CD4-positive, alpha-beta T cell treated with Interleukin-4 for 4 hours (primary cell): ENCODE measurements at places on chromosomes 2 and 18.

GRCh38 chr2:176464886-176465564 is 195.8 kb downstream of the MTX2 start:
- DNase-seq = no peak

DNA sequence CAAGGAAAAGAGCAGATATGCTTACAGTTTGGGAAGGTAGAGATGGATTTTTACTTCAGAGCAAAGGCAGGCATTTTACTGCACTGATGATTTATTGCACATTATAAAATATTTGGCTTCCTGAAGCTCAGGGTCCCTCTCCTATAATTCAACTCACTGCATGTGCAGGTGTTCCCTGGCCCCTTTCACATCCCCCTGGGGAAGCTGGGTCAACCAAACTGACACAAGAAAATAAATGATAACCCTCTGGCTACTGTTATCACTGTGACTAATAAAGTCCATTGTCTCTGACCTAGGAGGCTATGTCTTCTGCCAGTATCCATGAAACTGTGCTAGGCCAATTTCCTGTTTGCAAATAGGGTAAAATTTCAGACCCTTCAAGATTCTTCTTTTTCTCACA is 163.1 kb downstream of the ARL6IP6 start:
- no peak for DNase-seq

GRCh38 chr2:190446750-190447516 is 38.8 kb downstream of the MFSD6 start:
- no peak for DNase-seq

DNA sequence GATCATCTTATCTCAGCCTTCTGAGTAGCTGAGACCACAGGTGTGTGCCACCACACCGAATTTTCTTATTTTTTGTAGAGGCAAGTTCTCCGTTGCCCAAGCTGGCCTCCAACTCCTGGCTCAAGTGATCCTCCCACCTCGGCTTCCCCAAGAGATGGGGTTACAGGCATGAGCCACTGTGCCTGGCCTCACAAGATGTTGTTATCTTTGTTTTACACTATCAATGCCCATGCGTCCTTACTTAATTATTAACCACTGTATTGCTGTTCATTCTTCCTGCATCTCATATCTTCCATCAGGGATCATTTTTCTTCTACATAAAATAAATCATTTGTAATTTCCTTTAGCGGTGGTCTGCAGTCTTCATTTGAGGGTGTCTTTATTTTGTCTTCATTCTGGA is 181.9 kb downstream of the TGIF1 start:
- no peak for DNase-seq

GRCh38 chr2:225797394-225797793 is 397.9 kb downstream of the NYAP2 start:
- DNase-seq = no peak

GRCh38 chr2:112869258-112869842 is 32.8 kb upstream of the IL1B start:
- peak; percentile 32 for DNase-seq

DNA sequence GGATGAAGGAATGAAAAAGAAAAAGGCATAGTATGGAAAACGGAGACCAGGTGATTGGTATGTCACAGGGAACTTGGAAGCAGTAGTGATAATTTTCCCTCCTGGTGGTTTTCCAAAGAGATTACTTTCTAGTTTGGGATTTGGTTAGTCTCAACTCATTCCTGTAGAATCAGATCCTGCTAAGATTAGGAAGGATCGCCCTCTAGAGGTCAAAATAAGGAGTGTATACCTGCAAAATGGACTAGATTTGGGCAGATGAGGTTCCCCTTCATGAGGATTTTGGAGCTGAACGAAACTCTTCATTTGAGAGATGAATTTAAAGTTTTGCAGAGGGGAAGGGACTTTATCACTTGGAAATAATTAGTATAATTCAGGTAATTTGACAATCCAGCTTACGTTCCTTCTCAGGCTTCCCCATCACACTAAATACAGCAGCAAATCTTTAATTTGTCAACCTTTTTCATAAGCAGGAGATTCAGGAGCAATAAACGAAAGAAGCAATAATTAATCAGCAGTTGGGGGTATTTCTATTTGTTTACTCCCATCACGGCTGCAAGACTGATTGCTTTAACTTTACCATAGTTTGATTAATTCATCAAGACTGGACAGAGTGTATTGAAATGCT is 65.2 kb downstream of the CCDC195 start:
- peak; percentile 54 for DNase-seq

GRCh38 chr2:20432714-20433113 is 14.2 kb upstream of the RHOB start:
- DNase-seq = no peak
